Articular chondrocyte of knee joint (primary cell): ENCODE measurements at places on chromosomes 11 and 22. TPM values are rescaled to one million over a fixed set of nuclear protein-coding genes. Genes with fewer than 3 reads are reported as not detected.

Gene FGF4
- total RNA-seq, result not detected in 2 replicates

Gene DCHS1
- total RNA-seq, result 13.7 and 17.4 TPM in 2 replicates

Gene ABCG4
- 0.13 and 0.22 TPM in 2 replicates for total RNA-seq

Gene LINC01488
- not detected in 2 replicates for total RNA-seq

Gene OR2D2
- 0.78 and 1.2 TPM in 2 replicates for total RNA-seq

Gene MS4A3
- not detected in 2 replicates for total RNA-seq

Gene OR51B2
- not detected in 2 replicates for total RNA-seq

Gene DEUP1
- total RNA-seq, result 0.13 and 0.65 TPM in 2 replicates

Gene APOBEC3F
- total RNA-seq, result 4.1 and 7.8 TPM in 2 replicates

Gene GDPD4
- not detected in 2 replicates for total RNA-seq

Gene PRR33
- under 0.01 TPM in 1 of 2 replicates, not detected in the other for total RNA-seq

Gene SYNGR1
- total RNA-seq, result 4.8 and 11.0 TPM in 2 replicates

Gene FAM181B
- under 0.01 TPM in 1 of 2 replicates, not detected in the other for total RNA-seq

Gene FOLH1
- total RNA-seq, result not detected in 2 replicates
